ENCODE measurements at places on chromosomes 12 and 14.

- no peak for DNase-seq
Measured at GRCh38 chr14:80713076-80713850, 228.3 kb downstream of the CEP128 start.

DNA sequence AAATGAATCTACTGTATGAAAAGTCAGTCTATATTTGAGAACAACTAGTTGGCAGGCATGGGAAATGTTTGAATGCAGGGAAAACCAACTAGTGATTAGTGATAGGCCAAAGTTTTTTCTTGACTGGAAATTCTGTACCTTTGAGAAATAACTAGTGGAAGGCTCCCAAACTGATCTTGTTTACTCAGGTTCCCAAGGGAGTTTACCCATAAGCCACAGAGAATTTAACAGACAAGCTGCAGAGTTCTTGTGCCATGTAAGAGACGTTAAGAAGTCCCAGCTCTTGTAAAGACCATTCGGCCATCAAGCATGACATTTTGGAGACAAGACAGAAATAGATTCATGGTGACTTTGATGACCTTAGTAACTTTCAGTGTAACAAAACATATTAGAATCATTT lies 1882.8 kb upstream of the SEL1L start:
- DNase-seq = no peak

GRCh38 chr12:5259523-5259922 lies 172.4 kb upstream of the NTF3 start:
- no peak for DNase-seq

DNA sequence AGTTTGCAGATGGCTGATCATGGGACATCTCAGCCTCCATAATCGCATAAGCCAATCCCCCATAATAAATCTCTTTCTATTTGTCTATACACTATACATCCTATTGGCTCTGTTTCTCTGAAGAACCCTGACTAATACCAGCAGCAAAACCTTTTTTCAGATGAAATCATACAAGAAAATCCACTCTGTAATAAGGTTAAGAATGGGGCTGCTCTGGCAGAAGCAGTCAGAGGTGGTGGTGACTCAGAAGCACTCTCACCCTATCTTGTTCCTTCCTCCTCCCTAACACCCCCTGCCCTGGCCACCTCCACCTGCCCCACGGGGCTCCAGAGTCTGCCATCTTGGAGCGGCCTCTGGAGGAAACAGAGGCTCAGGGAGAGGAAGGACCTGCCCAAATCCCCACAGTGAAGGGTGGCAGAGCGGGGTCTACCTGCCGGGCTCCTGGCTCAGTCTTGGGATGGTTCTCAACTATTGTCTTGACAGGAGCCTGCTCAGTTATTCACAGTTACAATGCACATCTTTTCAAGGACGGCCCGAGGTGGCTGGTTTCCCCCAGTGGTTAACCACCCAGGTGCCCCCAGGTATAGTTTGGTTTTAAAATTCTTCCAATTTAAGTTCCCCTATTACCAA lies 109.3 kb upstream of the EVL start:
- no peak for DNase-seq

DNA sequence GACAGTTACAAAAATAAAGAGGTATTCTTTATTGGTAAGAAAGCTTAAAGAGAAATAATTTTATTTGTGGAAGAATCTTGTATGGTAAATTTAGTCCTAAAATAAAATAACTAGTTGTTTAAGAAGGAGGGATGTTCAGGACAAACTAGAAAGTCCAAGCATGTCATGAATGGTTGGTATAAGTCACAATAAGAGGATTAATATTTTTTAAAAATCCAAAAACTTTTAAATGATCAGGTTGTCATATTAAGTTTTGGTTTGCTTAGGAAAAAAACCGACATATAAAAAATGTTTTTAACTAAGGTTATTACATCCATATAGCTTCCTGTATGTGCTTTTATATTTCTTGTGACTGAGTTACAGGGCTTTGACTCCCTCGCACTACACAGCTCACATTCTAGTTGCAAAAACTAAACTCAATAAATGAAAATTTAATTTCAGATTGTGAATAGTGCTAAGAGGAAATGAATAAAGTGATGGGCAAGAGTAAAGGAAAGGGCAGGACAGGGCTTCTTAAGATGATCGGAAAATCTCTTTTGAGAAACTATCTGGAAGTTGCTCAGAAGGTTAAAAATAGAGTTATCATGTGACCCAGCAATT lies 80.7 kb upstream of the METAP2 start:
- DNase-seq = no peak

GRCh38 chr12:43749016-43749415 lies 9.6 kb downstream of the PUS7L start:
- DNase-seq = no peak

DNA sequence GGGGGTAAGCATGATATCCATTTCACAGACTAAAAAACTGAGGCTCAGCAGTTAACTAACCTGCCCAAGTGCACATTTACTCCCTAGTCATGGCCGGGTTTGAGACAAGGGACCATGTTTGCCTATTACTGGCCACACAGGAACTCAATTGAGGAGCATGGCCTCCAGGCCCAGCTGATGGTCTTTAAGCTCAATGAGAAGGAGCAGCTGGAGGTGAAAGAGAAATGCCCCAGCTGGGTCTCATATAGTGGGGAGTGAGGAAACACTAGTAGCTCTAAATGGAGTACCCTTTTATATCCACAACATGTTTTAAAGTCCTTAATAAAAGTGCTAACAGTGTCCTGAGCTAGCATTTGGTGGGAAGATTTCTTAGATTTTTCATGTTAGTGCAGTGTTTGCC lies 1.6 kb downstream of the TDP1 start:
- DNase-seq = no peak

DNA sequence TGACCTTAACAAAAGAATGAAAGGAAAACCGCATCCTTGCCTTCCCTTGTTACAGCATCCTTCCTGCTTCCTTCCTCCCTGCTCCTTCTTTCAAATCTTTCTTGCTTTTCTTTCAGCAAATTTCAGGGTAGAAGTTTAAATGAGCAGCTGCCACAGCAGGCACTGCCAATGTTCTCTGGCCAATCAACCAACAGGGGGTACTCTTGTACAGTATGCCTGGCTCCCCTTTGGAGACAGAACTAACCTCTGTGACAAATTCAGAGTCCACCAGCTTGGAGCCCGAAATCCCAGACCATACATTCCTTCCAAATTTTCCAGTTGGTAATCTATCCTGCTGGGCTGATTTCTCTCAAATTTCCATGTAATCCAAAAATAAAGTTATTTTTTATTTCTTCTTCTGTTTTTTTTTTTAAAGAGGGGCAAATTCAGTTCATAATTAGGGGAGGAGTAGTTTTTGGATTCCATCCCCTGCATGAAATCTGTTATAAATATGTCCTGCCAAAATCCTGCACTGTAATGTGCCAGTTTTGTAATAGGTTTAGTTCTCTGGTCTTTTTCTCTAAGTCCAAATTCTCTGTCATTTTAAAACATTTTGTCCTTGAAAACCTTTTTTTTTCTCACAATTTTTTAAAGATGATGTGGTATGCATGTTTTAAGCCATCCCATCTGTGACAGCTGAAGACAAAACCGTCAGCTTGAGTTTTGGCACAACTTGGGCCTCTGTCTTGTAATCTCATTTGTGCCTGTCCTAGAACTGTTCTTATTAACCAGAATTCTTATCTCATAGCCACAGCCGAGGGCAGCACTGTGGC lies 610.0 kb upstream of the LMO3 start:
- no peak for DNase-seq

GRCh38 chr14:68551045-68551683 lies 241.7 kb downstream of the ZFP36L1 start:
- no peak for DNase-seq

- DNase-seq = no peak
Measured at GRCh38 chr12:13576935-13577500, 380.5 kb downstream of the EMP1 start.

DNA sequence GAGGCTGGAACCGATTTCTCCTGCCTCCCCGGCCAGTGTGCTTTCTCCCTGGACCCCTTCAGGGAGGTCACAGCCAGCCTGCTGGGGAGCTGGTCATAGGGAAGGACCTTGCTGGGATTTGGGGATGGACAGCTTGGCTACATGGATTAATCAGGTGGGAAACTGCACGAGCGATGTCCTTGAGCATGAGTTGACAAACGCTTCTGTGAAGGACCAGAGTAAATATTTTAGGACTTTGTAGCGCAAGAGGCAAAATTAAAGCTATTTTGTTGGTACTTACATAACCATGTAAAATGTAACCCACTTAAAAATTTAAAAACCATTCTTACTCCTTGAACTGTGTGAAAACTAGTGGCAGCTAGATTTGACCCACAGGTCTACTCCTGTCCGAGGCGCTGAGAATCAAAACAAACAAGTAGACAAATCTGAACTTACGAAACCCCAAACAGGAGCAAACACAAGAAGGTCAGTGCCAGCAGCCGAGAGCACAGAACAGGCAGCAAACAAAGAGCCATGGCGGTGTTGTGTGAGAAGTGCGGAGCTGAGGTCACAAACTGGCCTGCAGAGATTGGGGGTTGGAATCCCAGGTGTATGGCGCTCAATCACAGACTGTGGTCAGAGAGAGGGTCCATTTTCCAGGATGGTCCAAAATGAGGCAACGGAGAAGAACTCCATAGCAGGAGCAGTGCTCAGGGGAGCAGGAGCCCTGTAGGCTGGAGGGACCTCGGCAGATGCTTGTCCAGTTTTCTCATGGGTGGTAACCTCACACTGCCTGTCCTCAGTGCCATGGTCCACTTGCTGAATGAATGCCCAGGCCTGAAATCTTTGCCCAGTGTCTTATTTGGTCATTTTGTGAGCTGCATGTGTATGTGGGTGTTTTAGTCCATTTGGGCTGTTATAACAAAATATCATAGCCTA lies 79.2 kb upstream of the CLMN start:
- DNase-seq = no peak

GRCh38 chr12:94033784-94034183 lies 114.6 kb upstream of the PLXNC1 start:
- DNase-seq = no peak

- DNase-seq = no peak
Measured at GRCh38 chr14:24817212-24818057, 183.4 kb upstream of the GZMB start.

DNA sequence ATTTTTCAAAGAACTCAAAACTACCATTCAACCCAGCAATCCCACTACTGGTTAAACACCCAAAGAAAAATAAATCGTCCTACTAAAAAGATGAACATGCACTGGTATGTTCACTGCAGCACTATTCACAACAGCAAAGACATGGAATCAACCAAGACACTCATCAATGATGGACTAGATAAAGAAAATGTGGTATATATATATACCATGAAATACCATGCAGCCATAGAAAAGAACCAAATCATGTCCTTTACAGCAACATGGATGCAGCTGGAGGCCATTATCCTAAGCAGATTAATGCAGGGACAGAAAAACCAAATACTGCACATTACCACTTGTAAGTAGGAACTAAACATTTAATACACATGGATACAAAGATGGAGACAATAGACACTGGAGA lies 3.8 kb upstream of the ANO6 start:
- DNase-seq = no peak

GRCh38 chr12:112303004-112303403 lies 79.2 kb downstream of the HECTD4 start:
- peak; percentile 15 for DNase-seq

Data from T-cell (primary cell).